LHCN-M2 (cell line): ENCODE measurements at places on chromosomes 16 and 17. TPM values are rescaled to one million over a fixed set of nuclear protein-coding genes. Genes with fewer than 3 reads are reported as not detected.

DNA sequence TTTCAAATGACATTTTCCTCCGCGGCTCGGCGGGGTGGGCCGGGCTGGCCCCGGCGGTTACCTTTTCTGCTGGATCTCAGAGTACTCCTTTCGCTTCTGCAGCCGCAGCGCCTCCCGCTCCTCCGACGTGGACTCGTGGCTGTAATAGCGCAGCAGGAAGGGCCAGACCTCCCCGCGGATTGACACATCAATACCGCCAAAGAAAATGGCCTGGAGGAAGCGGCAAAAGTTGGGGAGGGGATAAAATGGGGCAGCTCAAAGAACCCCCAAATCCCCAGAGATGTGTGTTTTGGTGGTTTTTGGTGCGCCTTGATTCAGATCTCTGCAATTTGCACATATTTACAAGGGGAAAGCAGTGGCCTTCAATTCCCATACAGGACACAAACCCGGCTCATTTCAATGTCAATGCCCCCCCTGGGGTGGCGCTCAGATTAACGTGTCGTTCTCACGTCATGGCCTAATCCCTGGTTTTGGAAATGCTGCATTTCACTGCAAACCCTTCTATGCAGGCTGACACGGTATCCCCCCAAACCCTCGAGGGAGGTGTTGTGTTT is 85.9 kb downstream of the TBC1D16 start:
- no peak for DNase-seq

GRCh38 chr17:80866050-80866793 is 125.4 kb upstream of the CHMP6 start:
- peak; percentile 62 for DNase-seq

DNA sequence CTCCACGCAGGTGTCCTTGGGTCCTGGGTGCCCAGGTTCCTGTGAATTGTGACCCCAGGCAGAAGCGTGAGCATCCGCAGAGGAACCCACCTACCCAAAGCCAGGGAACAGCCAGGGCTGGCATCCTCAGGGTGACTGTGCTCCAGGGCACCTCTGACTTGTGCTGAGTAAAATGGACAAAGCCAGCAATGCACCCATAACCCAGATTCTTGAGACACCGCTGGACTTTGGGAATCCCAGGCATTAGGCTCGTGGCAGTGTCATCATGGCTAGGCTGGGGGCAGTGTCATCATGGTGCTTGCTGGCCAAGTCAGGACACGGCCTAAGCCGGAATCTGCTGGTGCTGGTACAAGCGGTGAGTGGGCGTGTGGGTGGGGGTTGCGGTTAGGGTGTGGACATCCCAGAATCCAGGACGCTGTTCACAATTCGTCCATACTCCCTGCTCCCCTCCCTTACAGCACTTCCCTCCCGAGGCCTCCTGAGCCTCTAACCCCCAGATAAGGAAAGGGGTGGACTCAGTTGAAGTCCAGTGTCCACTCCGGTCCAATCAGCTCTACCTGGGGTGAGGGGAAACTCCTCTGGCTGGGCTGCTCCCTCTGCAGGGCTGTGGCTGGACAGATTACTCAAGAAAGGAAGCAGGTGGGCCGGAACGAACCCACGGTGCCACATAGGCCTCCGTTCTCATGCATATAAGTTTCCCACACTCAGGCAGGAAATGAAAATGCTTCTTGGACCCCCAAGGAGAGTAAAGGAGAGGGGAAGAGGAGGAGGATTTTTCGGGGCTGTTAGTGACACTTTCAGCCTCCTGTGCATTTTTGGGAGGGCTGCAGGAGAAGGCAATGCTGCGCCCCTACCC is 138.9 kb downstream of the SEC14L1 start:
- no peak for DNase-seq

- DNase-seq = no peak
These were observed 85.9 kb downstream of the TMEM132E start for GRCh38 chr17:34665150-34665806.

DNA sequence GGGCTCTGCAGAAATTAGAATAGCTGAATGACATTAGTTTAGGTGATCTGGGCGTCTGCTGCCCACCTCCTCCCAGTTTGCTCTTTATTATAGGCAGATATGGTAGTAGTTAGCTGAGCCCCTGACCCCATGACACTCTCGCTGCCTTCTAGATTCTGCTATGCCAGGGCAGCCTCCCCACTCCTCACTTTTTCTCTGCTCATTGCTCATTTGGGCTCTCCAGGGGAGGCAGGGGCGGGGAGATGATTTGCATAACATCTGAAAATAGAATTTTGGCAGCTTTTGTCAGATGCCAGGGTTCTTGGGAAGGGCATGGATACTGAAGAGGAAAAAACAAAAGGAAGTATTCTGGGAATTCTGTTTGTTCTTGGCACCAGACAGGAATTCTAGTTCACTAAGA is 78.0 kb upstream of the GAS7 start:
- no peak for DNase-seq

DNA sequence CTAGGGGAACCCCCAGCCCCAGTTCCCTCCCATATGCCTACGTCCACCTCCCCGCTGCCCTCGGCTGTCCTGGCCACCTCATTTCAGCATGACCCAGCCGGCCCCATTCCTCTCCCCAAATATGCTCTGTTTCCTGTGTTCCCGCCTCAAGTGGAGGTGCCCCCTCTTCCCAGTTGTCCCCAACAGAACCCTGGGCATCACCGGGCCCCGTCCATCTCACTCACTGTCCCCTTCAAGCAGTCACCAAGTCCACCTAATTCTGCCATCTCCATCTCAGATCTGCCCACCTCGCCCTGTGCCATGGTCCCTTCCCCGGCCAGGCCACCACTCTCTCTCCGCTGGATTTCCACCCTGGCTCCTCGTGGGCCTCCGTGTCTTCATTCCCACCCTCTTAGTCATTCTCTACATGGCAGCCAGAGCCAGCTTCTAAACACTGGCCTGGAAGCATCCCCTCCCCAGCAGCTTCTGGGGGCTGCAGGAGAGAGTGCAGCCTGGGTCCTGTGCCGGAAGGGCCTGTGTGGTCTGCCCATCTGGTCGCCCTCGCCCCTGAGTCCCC is 12.8 kb downstream of the CDK3 start:
- DNase-seq = no peak

GRCh38 chr16:9787717-9788116 is 394.5 kb downstream of the GRIN2A start:
- no peak for DNase-seq

DNA sequence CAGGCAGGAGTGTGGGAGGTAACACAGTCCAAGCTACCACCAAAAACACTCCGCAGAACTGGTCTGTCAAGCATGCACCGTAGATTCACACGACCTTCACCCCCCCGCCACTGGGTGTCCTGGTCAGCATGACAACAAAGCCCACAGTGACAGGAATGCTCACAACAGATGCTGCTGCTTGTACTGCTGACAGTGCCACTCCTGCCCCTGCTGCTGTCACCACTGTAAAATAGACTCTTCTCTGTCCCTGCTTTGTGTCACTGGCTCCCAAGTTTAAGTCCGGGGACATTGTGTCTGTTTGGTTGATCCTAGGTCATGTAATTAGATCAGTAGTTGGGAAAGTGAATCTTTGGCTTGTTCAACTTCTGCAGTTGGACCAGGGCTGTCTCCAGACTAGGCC is 7.0 kb upstream of the ODF4 start:
- no peak for DNase-seq

DNA sequence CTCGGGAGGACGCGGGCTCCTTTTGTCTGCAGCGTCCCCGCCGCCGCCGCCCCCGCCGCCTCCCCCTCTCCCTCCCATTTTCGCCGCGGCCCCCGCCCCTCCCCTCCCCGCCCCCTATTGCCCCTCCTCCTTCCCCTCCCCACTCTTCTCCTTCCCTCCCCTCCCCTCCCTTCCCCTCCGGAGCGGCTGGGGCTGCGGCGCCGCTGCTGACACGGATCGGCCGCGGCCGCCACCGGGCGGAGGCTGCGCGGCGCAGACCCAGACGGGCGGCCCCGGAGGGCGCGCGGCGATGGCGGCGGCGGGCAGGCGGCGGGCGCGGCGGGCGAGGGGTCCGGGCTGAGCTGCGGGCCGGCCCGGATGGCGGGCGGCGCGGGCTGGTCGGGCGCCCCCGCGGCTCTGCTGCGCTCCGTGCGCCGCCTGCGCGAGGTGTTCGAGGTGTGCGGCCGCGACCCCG is at the start of gene RAB11FIP4:
Gene RAB11FIP4 (plus strand): TSS at position 180 of the 454 bp plus-strand sequence. CDS start 178 bp downstream, at position 358.
- DNase-seq = no peak

- no peak for DNase-seq
These were observed 20.1 kb upstream of the SLC5A11 start for GRCh38 chr16:24825696-24826095.

DNA sequence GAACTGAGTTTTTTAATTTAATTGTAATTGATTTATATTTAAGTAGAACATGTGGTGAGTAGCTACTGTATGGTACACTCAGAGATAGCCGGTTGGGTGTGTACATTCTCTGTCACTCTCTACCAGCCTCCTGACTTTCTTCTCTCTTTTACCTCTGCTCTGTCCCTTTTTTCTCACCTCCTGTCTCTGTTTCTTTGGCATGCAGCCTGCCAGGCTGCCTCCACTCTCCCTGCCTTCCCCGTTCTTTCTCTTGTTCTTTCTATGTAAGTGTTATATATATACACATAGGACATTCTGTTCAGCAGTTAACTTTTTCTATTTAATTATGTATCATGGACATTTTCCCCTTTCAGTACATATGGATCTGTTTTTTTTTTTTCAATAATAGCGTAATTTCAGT is 50.8 kb downstream of the MRTFB start:
- no peak for DNase-seq

- DNase-seq = peak; percentile 2
These were observed 36.6 kb downstream of the PHLPP2 start for GRCh38 chr16:71687861-71688260.

GRCh38 chr17:48499248-48499647 is 31.6 kb downstream of the HOXB1 start:
- peak; percentile 54 for DNase-seq

DNA sequence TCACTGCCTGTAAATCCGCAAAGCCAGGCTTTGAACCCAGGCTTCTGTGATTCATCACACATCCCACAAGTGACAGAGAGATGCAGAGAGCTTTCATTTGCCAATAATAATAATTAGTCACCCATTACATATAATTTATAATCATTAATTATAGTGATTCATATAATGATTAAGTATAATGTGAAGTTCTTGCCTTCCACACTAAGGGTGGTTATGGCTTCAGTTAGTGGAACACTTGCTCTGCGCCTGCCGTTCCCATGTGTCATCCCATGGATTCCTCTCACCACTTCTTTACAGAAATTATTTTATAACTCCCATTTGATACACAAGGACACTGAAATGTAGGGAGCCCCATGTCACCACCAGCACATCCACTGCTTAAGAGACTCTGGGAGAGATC is 39.8 kb upstream of the XYLT1 start:
- no peak for DNase-seq

GRCh38 chr16:84397090-84397489 is 28.8 kb downstream of the ATP2C2 start:
- DNase-seq = no peak

DNA sequence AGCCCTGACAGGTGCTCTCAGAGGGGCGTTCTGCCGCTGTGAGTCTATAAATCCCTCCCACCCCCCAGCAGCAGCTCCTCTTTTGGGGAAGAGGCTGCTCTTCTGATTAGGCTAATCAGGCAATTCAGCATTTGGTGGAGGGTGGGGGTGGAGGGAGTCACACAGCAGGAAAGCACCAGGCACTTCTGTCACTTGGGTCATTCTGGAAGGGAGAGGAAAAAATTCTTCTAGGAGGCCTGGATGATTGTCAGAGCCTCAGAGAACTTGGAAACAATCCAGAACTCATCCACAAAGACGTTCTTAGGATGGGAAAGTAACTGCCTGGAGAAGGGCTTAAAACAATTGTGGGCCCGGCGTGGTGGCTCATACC is 7.3 kb upstream of the SSTR2 start:
- no peak for DNase-seq

- DNase-seq = no peak
These were observed 4.9 kb upstream of the SOX9 start for GRCh38 chr17:72115781-72116525.

DNA sequence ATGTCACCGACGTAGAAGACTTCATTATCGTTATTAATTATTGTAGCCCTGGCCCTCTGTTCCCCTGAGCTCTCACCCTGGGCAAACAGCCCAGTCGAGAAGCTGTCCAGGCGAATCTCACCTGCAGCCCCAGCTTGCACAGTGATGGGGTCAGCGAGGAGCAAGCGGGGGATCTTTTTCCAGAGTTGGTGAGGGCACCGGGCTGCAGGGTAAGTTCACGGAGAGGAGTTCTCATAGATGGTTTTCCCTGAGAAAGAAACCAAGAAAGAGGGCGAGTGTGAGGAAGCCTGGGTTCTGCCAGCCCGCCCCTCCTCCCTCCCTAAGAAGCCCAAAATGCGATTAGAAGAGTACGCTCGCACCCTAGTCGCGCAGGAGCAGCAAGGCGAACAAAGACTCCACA is 436 bp downstream of the SPAG5 start:
- no peak for DNase-seq

- DNase-seq = no peak
These were observed 200.0 kb downstream of the KATNIP start for GRCh38 chr16:27749946-27750345.

GRCh38 chr16:50245417-50246298 is 20.7 kb upstream of the ADCY7 start:
- peak; percentile 36 for DNase-seq

GRCh38 chr17:40534371-40535189 is 30.7 kb downstream of the CCR7 start:
- no peak for DNase-seq

- DNase-seq = no peak
These were observed 763 bp upstream of the TOM1L1 start for GRCh38 chr17:54899721-54900456.

The CCDC154 gene
- 0.06 TPM in 2 replicates for total RNA-seq

The TMEM204 gene
- total RNA-seq = not detected in 2 replicates

The TBC1D3H gene
- total RNA-seq = not detected in 2 replicates

The TMIGD1 gene
- total RNA-seq = not detected in 2 replicates

The NPIPA7 gene
- total RNA-seq = 1.1 and 13.0 TPM in 2 replicates

The CCL17 gene
- not detected in 2 replicates for total RNA-seq
